Amniotic epithelial cell (primary cell): ENCODE measurements at places on chromosomes 6 and 20.

DNA sequence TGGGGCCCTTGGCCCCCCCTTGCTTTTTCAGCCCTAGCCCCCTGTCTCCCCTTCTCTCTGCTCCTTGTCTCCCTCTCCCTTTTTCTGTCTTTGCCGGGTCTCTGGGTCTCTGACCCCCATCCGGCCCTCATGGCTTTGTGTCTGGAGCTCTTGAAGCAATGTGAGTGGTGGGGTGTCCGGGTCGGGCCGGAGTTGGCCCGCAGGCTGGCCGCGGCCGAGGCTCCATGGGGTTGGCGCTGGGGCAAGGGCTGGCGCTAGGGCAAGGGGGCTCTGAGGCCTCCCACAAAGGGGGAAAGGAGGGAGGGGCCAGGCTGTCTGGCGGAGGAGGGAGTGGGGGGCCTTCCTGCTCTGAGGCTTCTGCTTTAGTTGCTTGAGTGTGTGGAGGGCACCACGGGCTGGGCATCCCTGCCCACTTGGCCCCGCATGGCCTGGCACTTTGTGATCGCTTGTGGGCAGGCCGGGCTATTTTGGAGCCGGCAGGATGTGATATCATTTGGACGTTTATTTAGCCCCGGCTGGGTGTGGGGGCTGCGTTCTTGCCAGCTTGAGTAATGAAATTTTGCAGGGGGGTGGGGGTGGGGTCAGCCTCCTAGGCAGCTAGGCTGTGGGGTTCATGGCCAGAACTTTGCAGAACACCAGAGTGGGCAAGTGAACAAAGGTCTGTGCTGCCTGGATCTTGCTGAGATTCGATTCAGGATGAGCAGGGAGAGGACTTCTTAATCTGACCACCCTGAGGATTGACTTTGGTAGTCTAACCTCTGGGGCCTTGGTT lies 78.7 kb upstream of the MYL9 start:
- peak; percentile 55 for DNase-seq

DNA sequence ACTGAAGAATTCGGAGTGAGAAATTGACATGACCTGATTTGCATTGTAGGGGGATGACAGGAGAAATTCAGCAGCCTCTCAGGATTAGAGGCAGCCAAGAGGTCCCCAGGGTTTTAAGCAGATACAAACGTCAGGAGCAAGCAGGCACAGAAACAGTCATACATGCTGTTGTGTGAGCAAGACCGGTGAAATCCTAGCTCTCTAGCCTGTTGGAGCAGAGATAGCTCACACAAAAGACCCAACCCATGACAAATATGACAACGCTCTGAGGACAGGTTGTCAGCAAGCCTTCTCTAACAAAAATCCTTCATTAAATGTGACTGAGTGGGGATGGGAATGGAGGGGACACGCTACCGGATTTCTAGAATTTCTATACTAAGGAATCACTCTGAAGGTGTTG lies 23.0 kb upstream of the AKAP12 start:
- no peak for DNase-seq

DNA sequence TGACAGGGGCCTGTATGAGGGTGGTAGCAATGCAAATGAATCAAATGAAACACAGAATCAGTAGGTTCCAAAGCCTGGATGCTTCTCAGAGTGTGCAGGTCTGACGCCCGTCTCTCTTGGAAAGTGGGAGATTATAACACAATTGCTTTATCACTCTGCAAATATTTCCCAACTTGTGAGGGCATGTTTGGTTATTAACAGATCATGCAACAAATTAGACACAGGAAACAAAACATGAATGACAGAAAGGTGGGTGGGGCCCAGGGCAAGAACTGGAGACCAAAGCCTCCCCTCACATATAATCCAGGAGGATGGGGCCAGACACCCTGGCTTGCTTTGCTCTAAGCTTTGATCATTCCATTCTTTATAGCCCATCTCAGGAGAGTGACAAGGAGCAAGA lies 108.6 kb upstream of the MRPS10 start:
- DNase-seq, result no peak

DNA sequence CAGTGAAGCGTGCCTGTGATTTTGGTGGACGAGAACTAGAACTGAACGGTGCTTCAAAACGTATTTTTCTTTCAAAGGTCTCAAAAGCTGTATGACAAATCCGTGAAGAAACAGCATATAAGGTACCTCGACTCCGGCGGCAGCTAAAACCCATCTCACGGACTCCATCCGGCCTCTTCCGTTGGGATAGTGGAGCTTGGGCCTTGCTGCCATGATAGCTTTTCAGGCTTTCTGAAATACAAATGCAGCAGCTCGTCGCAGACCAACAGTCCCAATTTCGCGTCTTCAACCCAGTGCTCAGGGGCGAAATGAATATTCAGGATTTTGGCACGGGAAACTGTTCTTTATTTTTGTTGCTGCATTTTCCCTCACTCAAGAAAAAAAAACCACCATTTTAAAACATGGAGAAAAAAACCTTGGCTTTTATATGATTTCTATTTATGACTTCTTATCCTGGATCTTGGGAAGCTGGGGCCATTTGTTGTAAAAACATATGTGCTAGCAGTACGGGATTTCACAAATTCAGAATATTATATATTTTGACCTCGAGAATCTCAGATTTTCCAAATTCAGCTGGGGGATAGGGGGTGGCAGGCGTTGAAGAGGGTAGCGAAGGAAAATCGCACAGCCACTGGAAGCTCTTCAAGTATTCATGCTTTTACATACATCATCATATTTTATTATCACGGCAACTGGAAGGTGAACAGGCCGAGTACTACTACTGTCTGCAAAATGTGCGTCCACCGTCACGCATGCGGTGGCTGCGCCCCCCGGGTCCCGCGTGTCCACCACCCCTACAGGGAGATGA lies 849 bp downstream of the GSTA4 start:
- peak; percentile 36 for DNase-seq

GRCh38 chr6:125285936-125286335 lies 15.8 kb downstream of the HDDC2 start:
- peak; percentile 49 for DNase-seq

- no peak for DNase-seq
Measured at GRCh38 chr6:167118006-167118405, 4.9 kb upstream of the CCR6 start.

DNA sequence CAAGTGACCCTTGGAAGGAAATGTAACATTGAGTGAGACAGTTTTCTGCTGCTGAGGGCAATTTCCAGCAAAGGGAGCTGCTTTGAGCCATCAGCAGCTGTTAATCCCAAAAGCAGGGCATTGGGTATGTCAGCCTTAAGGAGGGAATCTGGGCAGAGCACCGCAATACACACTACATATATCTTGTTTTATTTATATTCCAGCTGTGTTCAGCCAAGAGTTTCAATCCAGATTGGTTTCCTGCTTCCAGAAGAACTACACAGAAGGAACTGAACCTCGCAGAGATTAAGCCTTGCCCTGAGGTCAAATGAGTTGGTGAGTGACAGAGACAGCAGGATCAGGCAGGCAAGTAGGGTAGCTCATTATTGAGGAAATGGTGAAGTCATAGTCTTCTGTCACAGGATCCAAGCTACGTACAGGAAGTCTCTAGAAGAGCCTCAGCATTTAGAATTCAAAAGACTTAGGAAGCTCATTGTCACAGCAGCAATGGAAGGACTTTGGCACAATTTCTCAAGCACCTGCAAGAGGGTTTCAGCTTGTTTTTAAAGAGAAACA lies 109.9 kb upstream of the HEY2 start:
- no peak for DNase-seq

- DNase-seq, result no peak
Measured at GRCh38 chr6:136365776-136366354, 76.2 kb upstream of the BCLAF1 start.

- no peak for DNase-seq
Measured at GRCh38 chr6:32603222-32603621, 13.6 kb upstream of the HLA-DRB1 start.

DNA sequence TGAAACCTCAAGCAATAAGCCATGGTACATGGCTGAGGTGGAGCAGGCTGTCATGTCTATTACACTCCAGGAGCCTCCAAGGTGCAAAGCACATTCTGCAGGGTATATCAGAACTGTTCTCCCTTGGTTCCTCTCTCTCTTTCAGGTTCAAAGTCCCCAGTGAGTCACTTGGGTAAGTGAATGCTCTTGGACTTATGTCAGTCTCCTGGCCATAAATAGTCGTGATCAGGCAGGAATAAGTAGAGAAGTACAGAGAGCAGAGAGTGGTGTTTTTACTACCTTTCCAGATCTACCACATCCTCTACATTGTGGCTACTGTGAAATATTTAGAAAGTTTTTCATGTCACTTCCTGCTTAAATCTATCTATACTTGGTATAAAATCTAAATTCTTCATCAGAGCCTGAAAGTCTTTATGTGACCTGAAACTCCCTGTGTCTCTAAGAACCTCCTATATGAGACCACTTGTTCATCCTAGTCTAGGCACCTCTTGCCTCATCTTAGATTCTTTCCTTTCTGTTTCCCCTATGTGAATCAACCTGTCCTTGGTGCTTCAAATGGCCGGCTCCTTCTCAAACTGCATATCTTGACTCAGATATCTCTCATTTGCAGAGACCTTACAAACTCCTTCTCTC lies 1077.6 kb upstream of the MAP3K7 start:
- DNase-seq, result no peak

GRCh38 chr20:51542571-51543421 lies at the start of gene NFATC2:
NFATC2 (minus strand) TSS chr20:51542719; CDS start chr20:51542499, 220 bp downstream.
- DNase-seq, result no peak
